Left ventricle myocardium superior (tissue), 1 donor: ENCODE measurements at places on chromosomes 7 and 10. TPM values are rescaled to one million over a fixed set of nuclear protein-coding genes. Genes with fewer than 3 reads are reported as not detected.

Gene OR2A5
- not detected for total RNA-seq

DNA sequence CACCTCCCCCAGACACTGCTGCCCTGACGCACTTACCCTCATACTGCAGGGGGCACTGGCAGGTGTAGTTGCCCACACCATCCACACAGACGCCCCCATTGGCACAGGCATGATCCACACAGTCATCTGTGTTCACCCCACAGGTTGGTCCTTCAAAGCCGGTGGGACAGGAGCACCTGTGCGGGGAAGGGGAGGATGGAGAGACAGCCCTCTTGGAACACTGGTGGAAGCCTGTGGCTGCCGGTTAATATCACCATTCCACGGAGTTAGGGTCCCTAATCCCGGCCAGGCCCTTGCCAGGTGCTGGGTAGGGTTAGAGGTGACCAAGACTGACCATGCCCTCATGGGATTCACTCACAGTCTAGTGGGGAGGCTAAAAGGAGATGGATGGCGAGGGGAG lies 171.8 kb downstream of the SLIT1 start:
- DNase-seq = no peak

Gene CRHR2
- total RNA-seq = 0.22 TPM

DNA sequence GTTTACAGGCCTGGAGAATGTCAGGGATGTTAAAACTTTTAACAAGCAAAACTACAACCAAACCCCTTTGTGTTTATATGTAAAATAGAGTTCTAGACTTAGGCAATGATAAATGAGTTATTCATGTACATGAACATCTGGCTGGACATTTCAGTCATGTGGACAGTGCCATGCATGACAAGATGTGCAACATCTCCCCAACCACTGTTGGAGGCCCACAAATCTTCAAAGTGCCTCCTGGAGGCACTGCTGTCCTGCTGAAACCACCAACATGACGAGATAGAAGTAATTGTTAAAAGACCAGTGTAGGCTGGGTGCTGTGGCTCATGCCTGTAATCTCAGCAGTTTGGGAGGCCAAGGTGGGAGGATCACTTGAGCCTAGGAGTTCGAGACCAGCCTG lies 18.4 kb downstream of the PPIA start:
- DNase-seq = no peak

- DNase-seq = no peak
Measured at GRCh38 chr10:48768926-48769325, 84.3 kb downstream of the WDFY4 start.
